ENCODE measurements at places on chromosomes 1 and 21. TPM values are rescaled to one million over a fixed set of nuclear protein-coding genes. Genes with fewer than 3 reads are reported as not detected.

DNA sequence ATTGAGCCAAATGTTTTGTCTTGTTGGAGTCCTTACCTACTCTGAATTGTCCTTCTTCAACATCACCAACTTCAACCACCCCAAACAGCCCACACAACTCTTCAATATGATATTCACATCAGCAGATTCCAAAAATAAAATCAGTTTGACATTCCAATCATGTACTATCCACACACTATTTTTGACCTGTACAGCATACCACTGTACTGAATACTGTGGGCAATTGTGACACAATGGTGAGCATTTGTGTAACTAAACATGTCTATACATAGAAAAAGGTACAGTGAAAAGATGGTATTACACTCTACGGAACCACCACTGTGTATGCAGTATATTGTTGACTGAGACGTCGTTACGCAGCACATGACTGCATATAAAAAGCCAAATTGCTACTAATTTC is 223.1 kb downstream of the KCNT2 start:
- H3K4me3 ChIP-seq = no peak overlapping the region
- no peaks in the 10 kb centered on the region for H3K4me1 ChIP-seq
- H3K27me3 ChIP-seq = no peaks in the 10 kb centered on the region

GRCh38 chr21:44568261-44568660 is 5.3 kb upstream of the KRTAP10-4 start:
- H3K4me3 ChIP-seq = no peak overlapping the region
- no peaks in the 10 kb centered on the region for H3K4me1 ChIP-seq
- DNase-seq = peak; percentile 66
- H3K27ac ChIP-seq = no peak overlapping the region
- H3K36me3 ChIP-seq = no peaks in the 10 kb centered on the region
- H3K27me3 ChIP-seq = no peaks in the 10 kb centered on the region

- H3K27me3 ChIP-seq = no peaks in the 10 kb centered on the region
- H3K27ac ChIP-seq = no peak overlapping the region
- H3K36me3 ChIP-seq = no peaks in the 10 kb centered on the region
- no peak for DNase-seq
- no peaks in the 10 kb centered on the region for H3K4me1 ChIP-seq
Observed at GRCh38 chr1:174366946-174367345, 80.8 kb upstream of the GPR52 start.

DNA sequence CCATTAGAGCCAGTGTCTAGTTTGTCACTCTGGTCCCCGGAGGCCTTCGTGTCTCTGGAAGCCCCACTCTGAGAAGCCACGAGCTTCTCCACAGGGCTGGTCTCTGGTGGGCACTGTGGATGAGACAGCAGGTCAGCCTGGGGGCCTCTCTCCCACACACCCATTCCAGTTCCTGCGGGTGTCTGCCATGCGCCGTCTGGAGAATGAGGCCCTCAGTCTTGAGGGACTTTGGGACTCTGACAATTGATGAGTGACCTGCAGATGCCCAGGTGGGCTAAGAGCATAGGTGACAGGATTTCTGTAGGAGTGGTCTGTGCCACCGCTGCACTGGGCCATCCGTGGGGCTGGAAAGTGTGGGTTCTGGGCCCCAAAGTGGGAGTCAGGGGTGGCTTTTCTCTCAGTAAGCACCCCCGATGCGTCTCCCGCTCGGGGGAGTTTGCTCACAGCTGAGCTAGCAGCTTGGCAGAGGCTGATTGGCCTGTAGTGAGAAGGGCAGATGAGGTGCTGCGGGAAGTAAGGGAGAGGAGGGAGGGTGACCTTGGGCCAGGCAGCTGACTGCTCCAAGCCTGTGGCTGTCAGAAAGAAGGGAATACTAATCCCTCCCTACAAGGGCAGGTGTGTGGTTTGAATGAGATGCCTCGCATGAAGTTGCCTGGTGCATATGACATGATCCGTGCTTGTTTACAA is 26.4 kb downstream of the LHX4 start:
- H3K4me3 ChIP-seq = no peak overlapping the region
- peaks cover 31% of the 10 kb centered on the region for H3K27me3 ChIP-seq
- H3K36me3 ChIP-seq = no peaks in the 10 kb centered on the region
- peaks cover 2% of the 10 kb centered on the region for H3K4me1 ChIP-seq
- no peak overlapping the region for H3K27ac ChIP-seq
- DNase-seq = no peak

GRCh38 chr1:228011721-228012311 is 5.0 kb downstream of the WNT3A start:
- H3K27ac ChIP-seq = no peak overlapping the region
- H3K4me1 ChIP-seq = no peaks in the 10 kb centered on the region
- no peak overlapping the region for H3K4me3 ChIP-seq
- H3K36me3 ChIP-seq = no peaks in the 10 kb centered on the region
- no peaks in the 10 kb centered on the region for H3K27me3 ChIP-seq

The ZNF593OS gene
- total RNA-seq = not detected

GRCh38 chr1:235933017-235933765 is 66.5 kb upstream of the LYST start:
- H3K27ac ChIP-seq = no peak overlapping the region
- H3K27me3 ChIP-seq = no peaks in the 10 kb centered on the region
- H3K4me3 ChIP-seq = no peak overlapping the region
- no peak for DNase-seq
- H3K4me1 ChIP-seq = peaks cover 7% of the 10 kb centered on the region
- H3K36me3 ChIP-seq = no peaks in the 10 kb centered on the region

The HES5 gene
- total RNA-seq = not detected

The ADAM30 gene
- not detected for total RNA-seq

DNA sequence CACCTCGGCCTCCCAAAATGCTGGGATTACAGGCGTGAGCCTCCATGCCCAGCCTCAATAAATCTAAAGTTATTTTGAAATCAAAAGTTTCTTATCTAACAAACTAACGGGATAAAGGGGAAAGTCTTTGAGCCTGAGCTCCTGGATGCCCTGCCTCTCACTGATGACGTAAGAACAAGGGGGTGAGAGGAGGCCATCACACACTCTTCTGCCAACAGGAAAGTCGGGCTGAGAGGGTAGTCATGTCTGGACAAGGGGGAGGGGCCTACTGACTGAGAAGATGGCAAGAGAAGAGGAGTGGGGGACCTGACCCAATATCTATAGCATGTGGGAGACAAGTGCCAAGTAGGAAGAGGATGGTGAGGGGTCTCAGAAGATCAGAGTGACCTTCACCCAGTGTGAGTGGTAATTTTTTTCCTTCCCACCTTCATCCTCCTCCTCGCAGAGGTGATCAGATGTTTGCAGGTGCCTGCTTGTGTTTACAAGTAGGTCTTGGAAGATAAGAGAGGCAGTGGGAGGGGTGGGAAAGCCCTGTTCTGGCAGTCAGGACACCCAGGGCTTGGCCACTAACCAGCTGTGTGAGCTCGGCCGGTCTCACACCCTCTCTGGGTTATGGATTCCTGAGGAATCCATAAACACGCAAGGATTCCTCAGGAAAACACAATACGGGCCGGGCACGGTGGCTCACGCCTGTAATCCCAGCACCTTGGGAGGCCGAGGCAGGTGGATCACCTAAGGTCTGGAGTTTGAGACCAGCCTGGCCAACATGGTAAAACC is 9.6 kb downstream of the UQCRHL start:
- peaks cover 69% of the 10 kb centered on the region for H3K4me1 ChIP-seq
- DNase-seq = no peak
- peak overlapping the region; percentile 57 for H3K27ac ChIP-seq

GRCh38 chr21:35095859-35096291 is 46.8 kb upstream of the RUNX1 start:
- no peaks in the 10 kb centered on the region for H3K4me1 ChIP-seq
- no peak for DNase-seq
- H3K27me3 ChIP-seq = no peaks in the 10 kb centered on the region

The HS2ST1 gene
- 11.6 TPM for total RNA-seq

The EPHA8 gene
- not detected for total RNA-seq

GRCh38 chr1:44288883-44289282 is 66.2 kb downstream of the ERI3 start:
- peaks cover 5% of the 10 kb centered on the region for H3K4me1 ChIP-seq
- H3K27me3 ChIP-seq = no peaks in the 10 kb centered on the region
- no peak for DNase-seq
- peaks cover 40% of the 10 kb centered on the region for H3K36me3 ChIP-seq

DNA sequence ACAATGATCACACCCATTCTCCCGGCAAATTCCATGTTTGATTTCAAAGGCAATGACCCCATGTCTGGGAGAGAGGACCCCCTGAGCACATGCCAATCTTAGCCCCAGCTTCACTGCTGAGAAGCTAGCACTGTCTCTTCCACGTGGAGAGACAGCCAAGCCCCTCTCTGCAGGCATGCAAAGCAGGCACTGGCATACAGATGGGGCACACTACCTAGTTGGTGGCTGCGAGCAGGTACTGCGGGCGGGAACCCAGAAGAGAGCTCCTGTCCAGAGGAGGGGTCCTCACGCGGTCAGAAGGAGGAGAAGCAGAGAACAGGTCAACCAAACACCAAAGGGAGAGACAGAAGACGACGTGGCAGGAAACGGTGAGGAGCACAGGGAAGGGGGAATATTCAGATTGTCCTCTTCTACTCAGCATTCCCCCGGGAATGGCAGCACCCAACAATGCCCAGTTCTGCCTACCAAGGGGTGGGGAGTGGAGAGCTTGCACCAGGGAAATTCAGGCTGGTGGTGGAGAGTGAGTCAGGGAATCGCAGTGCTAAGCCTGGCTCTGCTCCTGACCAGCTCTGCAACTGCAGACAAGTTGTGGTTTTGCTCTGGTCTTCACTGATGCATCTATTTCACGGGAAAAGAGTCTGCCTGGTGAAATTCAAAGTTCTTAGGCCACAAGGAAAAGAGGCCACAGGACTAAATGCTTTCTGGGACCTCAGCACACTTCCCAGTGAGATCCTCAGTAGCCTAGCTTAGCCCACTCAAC is 48.1 kb upstream of the GOLT1A start:
- no peak overlapping the region for H3K27ac ChIP-seq
- no peaks in the 10 kb centered on the region for H3K36me3 ChIP-seq
- no peak overlapping the region for H3K4me3 ChIP-seq
- H3K27me3 ChIP-seq = no peaks in the 10 kb centered on the region
- DNase-seq = no peak
- peaks cover 32% of the 10 kb centered on the region for H3K4me1 ChIP-seq

The GNG4 gene
- total RNA-seq = 1.5 TPM

DNA sequence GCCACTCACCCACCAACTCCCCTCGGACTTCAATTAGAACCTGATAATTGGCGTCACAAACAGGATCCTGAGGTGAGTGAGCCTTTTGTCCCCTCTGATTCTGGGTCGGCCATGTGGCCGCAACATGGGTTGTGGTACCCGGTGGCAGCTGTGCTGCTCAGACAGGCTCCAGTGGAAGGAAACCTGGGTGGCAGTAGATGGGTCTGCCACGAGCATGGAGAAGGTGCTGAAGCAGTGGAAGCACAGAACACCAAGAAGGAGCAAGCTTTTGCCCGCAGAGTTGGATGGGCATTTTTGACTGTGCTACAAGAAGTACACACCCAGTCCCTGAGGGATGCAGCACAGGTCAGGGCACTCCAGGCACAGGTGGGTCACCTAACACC is 16.5 kb upstream of the UBE2U start:
- no peaks in the 10 kb centered on the region for H3K27me3 ChIP-seq
- no peaks in the 10 kb centered on the region for H3K36me3 ChIP-seq
- no peaks in the 10 kb centered on the region for H3K4me1 ChIP-seq
- H3K27ac ChIP-seq = no peak overlapping the region
- DNase-seq = no peak
- H3K4me3 ChIP-seq = no peak overlapping the region

The GPX7 gene
- total RNA-seq = 17.1 TPM

DNA sequence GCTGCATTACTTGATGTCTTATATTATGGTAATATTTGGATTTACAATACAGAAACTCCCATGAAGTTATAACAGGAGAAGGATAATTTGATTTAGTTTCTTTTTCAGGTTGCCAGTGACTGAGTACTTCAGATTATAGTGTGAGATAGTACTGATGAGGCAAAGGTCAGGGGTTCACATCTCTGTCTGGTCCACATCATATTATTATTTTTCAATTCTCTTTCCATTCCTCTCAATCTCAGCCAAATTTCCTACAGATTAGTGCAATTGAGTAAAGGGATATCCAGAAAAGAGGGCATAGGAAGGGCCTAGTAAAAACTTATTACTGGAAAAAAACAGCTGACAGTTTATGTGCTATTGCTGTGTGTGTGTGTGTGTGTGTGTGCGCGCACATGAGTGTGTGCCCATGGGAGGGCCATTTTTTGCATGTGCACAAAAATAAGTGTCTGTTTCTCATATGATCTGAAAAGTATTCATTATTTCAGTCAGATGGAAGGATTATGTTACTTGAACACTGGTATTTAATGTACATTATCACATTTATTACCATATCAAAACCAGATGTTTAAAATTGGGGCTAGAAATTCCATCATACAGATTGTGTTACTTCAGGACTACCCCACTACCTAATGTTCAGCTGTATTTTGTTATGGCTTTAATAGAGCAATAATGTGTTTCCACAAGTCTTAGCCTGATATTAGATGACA is 78.3 kb upstream of the KCNK2 start:
- no peaks in the 10 kb centered on the region for H3K36me3 ChIP-seq
- DNase-seq = no peak
- H3K27me3 ChIP-seq = no peaks in the 10 kb centered on the region
- no peak overlapping the region for H3K27ac ChIP-seq
- no peak overlapping the region for H3K4me3 ChIP-seq
- H3K4me1 ChIP-seq = no peaks in the 10 kb centered on the region
